ENCODE measurements at places on chromosomes 2 and 18. TPM values are rescaled to one million over a fixed set of nuclear protein-coding genes. Genes with fewer than 3 reads are reported as not detected.

GRCh38 chr18:25136416-25137196 is 215.4 kb downstream of the ZNF521 start:
- no peak for DNase-seq

DNA sequence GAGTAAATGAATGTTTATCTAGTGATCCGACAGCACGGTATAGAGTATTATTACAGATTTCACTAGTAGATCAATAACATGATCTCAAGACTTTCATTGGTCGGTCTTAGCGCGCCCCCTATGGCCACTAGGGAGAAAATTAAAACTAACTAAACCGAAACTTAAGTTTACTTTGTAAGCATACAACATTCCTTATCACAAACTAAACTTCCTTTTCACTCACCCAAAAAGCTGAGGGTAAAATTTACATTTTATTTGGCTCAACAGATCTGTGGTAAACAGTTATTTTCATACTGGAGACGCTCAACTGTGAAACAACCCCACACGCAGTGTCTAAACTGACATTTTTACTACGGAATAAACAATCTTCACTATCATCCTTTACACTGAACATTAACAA is 215.6 kb upstream of the MAP2 start:
- peak; percentile 1 for DNase-seq

LYG2 gene
- 0.58 TPM for polyA plus RNA-seq

- DNase-seq = no peak
Measured at GRCh38 chr2:228181098-228182019, at the start of gene SPHKAP. Gene SPHKAP, minus strand, starts transcription at chr2:228181687. Its CDS starts 89 bp downstream, at chr2:228181598.

GRCh38 chr2:52345676-52346075 is 1313.7 kb upstream of the NRXN1 start:
- DNase-seq = no peak

NT5DC4 gene
- polyA plus RNA-seq = 0.34 TPM

GRCh38 chr18:34729740-34730355 is 19.8 kb downstream of the DTNA start:
- no peak for DNase-seq

GRCh38 chr18:43442571-43442970 is 165.3 kb upstream of the SYT4 start:
- DNase-seq = no peak

MTLN gene
- polyA plus RNA-seq = 22.0 TPM

GRCh38 chr18:59799383-59800015 is 100.3 kb upstream of the PMAIP1 start:
- DNase-seq = peak; percentile 19

- DNase-seq = no peak
Measured at GRCh38 chr18:14942275-14942674, 194.3 kb downstream of the ANKRD30B start.
